ENCODE measurements at places on chromosomes 5 and 9. TPM values are rescaled to one million over a fixed set of nuclear protein-coding genes. Genes with fewer than 3 reads are reported as not detected.

Gene NLN
- total RNA-seq, result 49.5 TPM

Gene IL31RA
- total RNA-seq, result 1.8 TPM

Gene ANKRD20A1
- total RNA-seq, result 1.3 TPM

Gene ZFAND5
- total RNA-seq, result 137 TPM

Gene ENTPD2
- total RNA-seq, result 0.91 TPM

Gene LCN9
- not detected for total RNA-seq

Gene ITK
- not detected for total RNA-seq

Gene TRIM32
- 22.7 TPM for total RNA-seq

Gene PCDHGB7
- total RNA-seq, result 0.07 TPM

Gene IGIP
- 0.90 TPM for total RNA-seq

Gene OR1J2
- not detected for total RNA-seq

Gene TRIM23
- total RNA-seq, result 7.6 TPM

Gene QRFP
- not detected for total RNA-seq

Gene CTSV
- 13.6 TPM for total RNA-seq

Gene FAM221B
- not detected for total RNA-seq

Gene C6
- not detected for total RNA-seq

Gene ST8SIA4
- 1.3 TPM for total RNA-seq

Gene STPG3
- total RNA-seq, result not detected

Gene PHYKPL
- 6.9 TPM for total RNA-seq

Gene DOCK8
- total RNA-seq, result 0.72 TPM

Gene EFNA5
- total RNA-seq, result 21.3 TPM

Gene TRPM3
- total RNA-seq, result not detected

Gene FOXD4
- 0.56 TPM for total RNA-seq

Gene CCDC180
- total RNA-seq, result 0.57 TPM

Gene RARS1
- 103 TPM for total RNA-seq

Gene ESM1
- not detected for total RNA-seq

Gene CDC20B
- not detected for total RNA-seq

Gene CKMT2
- total RNA-seq, result not detected

Gene MYMK
- total RNA-seq, result not detected

Gene NOXA1
- total RNA-seq, result 1.7 TPM

Gene MZB1
- not detected for total RNA-seq

Gene NRG2
- total RNA-seq, result 1.9 TPM

Gene TLX3
- not detected for total RNA-seq

Gene PCDH1
- 2.2 TPM for total RNA-seq

Gene SLC4A9
- not detected for total RNA-seq

Gene SHISAL2B
- not detected for total RNA-seq

Gene GDNF
- 0.11 TPM for total RNA-seq

Gene TMC1
- 0.20 TPM for total RNA-seq

Gene TENT4A
- total RNA-seq, result 19.4 TPM

Gene C5orf52
- total RNA-seq, result not detected

Gene RANBP17
- 2.0 TPM for total RNA-seq

Gene PCDHGA6
- total RNA-seq, result 0.23 TPM

Gene SLC6A7
- not detected for total RNA-seq

Gene PDE6A
- 0.17 TPM for total RNA-seq

Gene FOXD4L5
- total RNA-seq, result not detected
